ENCODE measurements at places on chromosomes 5 and 9.

DNA sequence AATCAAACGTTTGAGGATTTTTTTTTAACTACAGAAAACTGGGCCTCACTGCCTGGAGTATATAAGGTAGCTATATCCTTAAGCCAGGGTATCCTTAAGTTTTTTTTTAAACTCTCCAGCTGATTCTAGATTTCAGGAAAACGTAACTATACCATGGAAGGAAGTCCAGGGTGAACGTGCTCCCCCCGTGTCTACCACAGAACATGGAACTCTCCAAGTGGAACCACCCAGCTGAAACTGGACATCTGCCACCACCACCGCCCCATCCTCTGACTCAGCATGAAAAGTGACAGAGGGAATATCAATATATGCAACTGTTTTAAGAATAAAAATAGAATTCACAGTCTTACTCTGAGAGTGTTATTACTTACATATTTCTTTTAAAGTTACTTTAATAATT is 61.3 kb downstream of the DROSHA start:
- peak; percentile 80 for DNase-seq

DNA sequence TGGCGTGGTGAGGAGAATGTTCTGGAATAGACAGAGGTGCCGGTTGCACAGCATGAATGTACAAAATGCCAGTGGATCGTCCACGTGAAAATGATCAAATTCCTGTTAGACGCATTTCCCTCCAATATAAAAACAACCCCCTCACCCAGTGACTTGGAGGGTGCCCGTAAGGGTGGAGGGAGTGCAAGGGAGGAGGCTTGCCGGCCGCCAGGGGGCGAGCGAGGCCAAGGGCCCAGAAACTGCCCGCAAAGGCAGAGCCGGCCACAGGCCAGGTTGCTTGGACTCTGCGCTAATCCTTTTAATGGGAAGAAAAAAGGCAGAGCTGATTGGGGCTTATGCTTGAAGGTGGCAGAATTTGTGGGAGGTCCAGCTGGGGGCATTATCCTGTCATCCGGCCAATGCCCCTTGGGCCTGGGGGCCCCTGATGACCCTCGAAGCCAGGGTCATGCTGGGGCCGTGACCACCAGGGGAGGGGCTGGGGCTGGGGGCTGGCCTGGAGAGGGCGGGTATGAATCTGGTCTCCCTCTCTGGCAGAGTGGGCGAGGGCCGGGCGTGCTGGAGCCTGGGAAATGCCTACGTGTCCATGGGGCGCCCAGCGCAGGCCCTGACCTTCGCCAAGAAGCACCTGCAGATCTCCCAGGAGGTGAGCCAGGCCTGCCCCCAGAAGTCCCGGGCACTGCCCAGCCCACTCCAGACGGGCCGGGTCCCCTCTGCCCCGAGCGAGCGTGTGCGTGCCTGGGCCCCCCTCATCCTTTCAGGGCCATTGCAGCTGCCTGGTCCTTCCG is 12.0 kb downstream of the GPSM1 start:
- DNase-seq = peak; percentile 87

GRCh38 chr5:155906046-155906445 is 420.9 kb upstream of the SGCD start:
- no peak for DNase-seq

DNA sequence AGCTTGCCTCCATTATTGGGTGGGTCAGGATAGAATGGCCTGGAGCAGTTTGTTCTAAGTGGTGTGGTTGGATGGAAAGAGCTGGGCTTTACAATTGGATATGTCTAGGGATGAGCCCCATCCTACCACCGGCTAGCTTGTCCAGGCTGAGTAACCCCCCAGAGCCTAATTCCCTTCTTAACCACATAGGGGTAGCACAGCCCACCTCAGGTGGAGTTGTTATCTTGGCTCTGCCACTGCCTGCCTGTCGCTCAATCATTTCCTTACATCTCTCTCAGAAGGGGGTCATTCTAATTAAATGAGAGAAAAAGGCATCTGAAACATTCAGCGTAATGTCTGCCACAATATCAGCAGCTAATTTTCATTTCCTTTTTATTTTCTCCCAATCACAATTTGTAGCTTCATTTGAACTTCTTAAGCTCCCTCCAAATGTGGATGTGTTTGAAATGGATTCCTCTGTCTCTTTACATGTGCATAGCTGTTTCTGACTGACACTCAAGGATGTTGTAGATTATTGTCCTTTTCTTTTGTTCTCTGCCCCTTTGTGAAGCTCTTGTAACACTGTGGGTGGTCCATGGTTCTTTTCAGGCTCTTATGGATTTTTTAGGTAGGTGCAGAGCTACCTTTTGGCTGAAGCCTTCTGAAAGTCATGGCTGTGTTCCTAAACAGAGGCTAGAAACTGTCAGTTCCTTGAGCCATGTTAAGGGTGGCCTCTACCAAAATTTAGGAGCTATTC is 383.1 kb upstream of the KLF4 start:
- no peak for DNase-seq

- DNase-seq = no peak
These were observed 126.7 kb downstream of the PPP2R2B start for GRCh38 chr5:146751781-146752401.

DNA sequence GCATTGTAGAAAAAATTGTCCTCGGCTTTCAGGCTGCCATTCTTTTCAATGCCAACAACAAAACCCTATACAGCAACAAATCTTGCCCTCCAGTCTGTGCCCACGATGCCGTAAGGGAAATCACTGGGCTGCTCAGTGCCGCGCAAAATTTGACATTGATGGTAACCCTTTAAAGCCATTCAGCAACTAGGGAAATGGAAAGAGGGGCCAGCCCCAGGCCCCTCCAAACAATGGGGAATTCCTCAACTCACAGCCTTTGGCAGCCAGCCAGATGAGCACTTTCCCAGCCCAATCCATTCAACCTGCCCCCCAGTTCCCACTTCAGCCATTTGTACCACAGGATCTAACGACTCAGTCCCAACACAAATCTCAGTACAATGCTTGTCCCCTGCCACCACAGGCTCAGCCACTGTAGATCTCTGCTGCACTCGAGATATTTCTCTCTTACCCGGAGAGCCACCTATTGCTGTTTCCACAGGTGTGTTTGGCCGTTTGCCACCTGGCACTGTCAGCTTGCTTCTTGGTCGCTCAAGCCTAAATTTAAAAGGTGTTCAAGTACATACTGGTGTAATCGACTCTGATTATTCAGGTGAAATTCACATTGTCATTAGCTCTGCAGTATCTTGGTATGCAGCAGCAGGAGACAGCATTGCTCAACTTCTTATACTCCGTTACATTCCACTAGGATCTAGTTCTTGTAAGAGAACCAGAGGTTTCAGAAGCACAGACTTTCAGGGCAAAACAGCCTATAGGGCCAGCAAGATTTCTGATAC is 103.3 kb downstream of the SYK start:
- no peak for DNase-seq
